ENCODE measurements at places on chromosomes 12 and 14. TPM values are rescaled to one million over a fixed set of nuclear protein-coding genes. Genes with fewer than 3 reads are reported as not detected.

DNA sequence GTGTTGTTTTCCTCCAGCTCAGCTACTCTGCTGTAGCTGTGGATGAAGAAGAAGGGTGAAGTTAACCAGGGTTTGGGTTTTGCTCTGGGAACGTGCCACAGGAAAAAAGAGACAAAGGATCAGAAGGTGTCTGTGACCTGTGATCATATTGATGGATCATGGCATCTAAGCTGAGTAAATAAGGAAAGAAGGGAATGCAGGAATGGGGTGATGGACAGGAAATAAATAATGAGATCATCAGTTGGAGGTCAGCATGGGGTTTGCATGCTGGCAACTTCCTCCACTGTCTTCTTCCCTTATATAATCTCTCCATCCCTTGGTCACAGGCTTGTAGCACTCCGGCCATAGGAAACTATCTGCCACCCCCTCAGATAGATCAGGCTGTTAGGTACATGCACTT lies 430.3 kb upstream of the PDE3A start:
- no peaks in the 10 kb centered on the region for H3K27me3 ChIP-seq
- no peak for DNase-seq
- no peaks in the 10 kb centered on the region for H3K36me3 ChIP-seq
- H3K4me3 ChIP-seq = no peak overlapping the region
- H3K27ac ChIP-seq = no peak overlapping the region

- no peaks in the 10 kb centered on the region for H3K36me3 ChIP-seq
- H3K27ac ChIP-seq = no peak overlapping the region
- H3K27me3 ChIP-seq = no peaks in the 10 kb centered on the region
- no peak overlapping the region for H3K4me3 ChIP-seq
Measured at GRCh38 chr14:71487941-71488340, 444.3 kb upstream of the RGS6 start.

DNA sequence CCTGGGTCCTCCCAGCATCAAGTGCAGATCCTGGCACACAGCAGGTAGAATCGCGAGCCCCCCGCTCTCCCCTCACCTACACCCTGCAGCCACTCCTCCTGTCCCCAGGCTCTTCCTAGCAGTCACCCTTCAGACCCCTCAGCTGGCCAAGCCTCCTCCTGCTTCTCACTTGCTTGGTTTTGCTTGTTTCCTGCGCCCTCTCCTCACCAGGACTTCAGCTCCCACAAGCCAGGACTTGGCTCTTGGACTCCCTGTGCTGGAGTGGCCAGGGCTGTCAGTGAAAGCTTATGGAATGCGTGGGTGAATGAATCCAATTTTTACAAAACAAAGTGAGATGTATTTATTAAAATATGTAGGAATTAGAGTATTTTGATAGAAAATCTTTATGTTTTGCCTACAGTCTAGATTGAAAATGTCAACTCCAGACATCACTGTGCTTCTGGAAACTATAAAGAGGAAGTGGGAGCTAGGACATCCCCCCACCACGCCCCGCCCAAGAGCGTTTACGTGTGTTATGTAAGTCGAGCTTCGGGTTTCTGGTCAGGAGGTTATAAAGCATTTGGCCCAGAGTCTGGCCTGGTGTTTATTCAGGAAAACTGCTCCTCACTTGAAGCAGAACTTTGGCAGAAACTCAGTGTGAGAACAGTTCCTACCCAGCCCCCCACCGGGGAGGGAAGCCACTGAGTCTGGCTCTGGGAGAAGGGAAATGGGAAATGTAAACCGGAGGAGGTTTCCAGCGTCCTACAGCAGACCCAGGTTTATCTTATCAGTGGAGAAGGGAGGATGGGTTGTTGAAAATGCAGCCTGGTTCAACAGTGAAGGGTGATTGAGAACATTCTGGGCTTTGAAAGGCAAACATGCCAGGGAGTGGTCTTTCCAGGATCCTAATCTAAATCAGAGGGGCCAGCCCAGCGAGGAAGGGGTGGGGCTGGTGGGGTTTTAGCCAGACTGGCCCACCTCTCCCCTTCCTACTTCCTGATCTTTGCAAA lies 8.8 kb downstream of the ALDH2 start:
- DNase-seq = no peak
- H3K27me3 ChIP-seq = no peaks in the 10 kb centered on the region
- no peaks in the 10 kb centered on the region for H3K4me1 ChIP-seq
- H3K36me3 ChIP-seq = no peaks in the 10 kb centered on the region
- no peak overlapping the region for H3K4me3 ChIP-seq

SLC25A21 gene
- 3.5 TPM for total RNA-seq
